ENCODE measurements at places on chromosomes 4 and X. TPM values are rescaled to one million over a fixed set of nuclear protein-coding genes. Genes with fewer than 3 reads are reported as not detected.

GRCh38 chr4:87543835-87544461, 14.8 kb upstream of the SPARCL1 start:
- DNase-seq = peak; percentile 52

- no peak for DNase-seq
Observed at GRCh38 chr4:171813526-171814250, 484 bp downstream of the GALNTL6 start.

DNA sequence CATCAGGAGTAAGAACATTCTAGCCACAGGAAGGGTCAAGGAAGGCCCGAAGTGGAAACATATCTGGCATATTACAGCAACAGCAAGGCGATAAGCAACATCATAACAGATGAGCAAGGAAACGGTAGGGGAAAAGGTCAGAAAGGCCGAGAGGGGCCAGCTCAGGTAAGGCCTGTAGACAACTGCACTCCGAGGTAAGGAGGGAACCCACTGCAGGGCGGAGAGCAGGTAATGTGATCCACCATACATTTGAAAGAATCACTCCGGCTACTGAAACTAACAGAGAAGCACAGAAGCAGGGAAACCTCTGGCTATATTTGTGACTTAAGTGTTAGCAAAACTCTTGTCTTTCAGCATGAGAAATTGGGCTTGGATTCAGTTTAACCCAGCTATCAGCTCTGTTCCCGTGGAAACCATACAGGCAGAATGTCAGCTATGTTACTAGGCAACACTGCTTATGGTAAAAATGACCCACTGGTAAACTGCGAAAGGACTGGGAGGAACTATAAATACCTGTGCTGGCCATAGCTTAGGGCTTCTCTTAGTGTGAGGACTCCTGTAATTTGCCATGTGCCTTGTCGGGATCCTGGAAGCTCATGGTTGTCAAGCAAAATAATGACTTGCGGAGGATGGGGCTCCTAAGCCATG, 31.0 kb downstream of the FRYL start:
- DNase-seq = peak; percentile 23

Gene LIMCH1
- 1.1 TPM for polyA plus RNA-seq

- DNase-seq = peak; percentile 25
Observed at GRCh38 chr4:99868126-99868596, 26.1 kb downstream of the LAMTOR3 start.

Gene EMCN
- not detected for polyA plus RNA-seq

GRCh38 chrX:120485315-120485637, 16.2 kb upstream of the LAMP2 start:
- DNase-seq = no peak

DNA sequence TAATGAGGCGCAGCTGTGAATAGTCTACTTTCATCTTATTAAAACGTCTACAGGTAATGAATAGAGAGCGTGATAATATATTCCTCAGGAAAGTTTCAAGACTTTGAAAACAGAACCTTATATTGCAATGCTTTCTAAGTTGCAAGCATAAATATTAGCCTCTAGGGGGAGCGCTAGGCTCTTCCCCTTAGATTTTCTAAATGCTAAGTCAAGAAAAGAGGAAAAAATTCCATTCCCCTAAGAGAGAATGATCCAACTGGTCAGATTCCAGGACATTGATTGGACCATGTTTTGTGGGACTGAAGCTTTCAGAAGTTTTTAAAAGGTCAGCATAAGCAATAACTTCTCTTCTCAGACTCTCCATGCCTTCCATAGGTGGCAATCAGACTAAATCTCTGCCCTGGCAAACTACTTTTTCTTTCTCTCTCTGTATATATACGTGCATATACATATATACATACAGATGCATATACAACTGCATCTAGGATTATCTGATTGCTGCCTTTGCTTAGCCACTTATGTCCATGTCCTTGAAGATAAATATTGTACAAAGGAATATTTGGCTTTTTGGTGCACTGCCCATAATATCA, 492.9 kb downstream of the INPP4B start:
- DNase-seq = peak; percentile 80

DNA sequence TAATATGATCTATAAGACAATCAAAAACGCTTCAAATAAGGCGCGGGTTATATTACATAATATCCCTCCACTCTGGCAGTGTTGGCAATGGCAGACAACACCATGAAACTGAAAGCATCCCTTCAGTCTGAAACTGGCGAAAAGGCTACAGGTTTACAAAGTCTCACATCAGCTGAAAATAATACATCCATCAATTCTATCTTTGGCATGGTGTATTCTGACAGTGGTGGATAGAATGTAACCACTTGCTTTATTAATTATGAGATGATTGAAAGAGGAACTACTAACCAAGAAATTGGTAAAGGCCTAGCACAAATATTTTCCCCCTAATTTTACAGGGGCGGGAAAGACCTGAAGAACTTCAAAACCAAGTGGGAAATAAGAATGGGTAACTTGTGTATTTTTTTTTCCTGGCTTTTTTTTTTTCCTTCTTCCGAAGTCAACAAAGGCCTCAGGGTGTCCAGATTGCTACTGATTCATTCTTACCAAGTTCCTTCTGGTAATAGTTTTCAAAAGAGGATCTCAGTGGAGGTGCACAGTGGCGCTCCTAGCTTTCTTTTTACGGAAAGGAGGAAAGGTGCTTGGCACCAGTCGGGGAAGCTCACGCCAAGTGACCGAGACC, 728 bp downstream of the UBA6 start:
- DNase-seq = peak; percentile 27

- DNase-seq = peak; percentile 23
Observed at GRCh38 chr4:36111172-36111571, 133.1 kb downstream of the ARAP2 start.

DNA sequence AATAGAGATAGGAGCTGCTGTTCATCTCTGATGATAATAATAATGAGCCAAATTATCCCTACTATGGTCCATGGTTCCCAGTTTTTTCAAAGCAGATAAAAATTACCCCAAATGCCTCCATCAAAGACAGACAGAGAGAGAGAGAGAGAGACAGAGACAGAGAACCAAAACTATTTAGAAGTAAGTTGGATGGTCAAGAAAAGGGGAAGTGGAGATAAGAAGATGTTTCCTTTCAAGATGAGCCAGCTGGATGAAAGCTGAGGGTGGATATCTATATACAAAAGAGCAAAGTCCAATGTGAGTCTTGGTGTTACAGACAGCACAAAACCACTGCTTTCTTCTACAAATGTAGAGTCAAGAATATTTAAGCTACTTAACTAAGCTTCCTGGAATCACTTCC, 173.9 kb downstream of the GRIA3 start:
- no peak for DNase-seq

Gene TNMD
- polyA plus RNA-seq = not detected

Gene ATP8A1
- 0.12 TPM for polyA plus RNA-seq

All from IMR-90 (cell line).